Fibroblast of the conjunctiva (primary cell): ENCODE measurements at places on chromosomes 3 and 15.

- DNase-seq, result no peak
These were observed 26.3 kb upstream of the LRRN1 start for GRCh38 chr3:3772920-3773319.

GRCh38 chr15:90624278-90624981 lies 92.7 kb upstream of the BLM start:
- no peak for DNase-seq

GRCh38 chr3:10145685-10146084 lies 4.1 kb downstream of the VHL start:
- DNase-seq, result no peak

- DNase-seq, result no peak
These were observed 551.6 kb downstream of the ZIC1 start for GRCh38 chr3:147960786-147961185.

- no peak for DNase-seq
These were observed 3.7 kb downstream of the MKRN2OS start for GRCh38 chr3:12541625-12542024.

DNA sequence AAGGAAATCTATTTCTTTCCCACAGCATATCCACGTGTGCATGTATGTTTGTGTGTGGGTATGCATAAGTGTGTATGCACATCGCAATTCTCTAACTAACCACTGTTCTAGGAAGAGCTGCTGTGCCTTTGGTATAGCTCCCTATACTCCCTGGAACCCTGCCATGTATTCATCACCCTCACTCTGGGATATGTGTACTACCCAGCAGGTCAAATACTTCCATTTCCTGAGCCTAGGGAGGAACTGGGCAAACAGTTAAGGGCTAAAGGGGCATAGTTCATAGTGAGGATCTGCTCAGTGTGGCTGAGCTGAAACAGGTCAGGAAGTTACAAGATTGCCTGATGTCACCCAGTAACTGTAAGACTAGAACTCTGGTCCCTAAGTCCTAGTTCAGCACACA lies 260.4 kb downstream of the RPLP1 start:
- no peak for DNase-seq

GRCh38 chr15:62534996-62535395 lies 369.9 kb upstream of the C2CD4B start:
- no peak for DNase-seq

DNA sequence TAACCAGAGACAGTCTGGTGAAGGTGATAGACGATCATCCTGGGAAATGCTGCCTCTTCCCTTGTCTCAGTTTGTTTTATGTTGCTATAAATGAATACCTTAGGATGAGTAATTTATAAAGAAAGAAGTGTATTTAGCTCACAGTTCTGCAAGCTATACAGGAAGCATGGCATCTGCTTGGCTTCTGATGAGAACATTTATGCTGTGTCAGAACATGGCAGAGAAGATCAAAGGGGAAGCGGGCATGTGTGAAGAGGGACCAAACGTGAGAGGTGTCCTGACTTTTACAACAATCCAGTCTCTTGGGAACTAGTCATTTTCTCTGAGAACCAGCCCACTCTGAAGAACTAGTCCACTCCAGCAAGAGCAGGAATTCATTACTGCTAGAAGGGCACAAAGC lies 9.6 kb downstream of the CMC1 start:
- no peak for DNase-seq

DNA sequence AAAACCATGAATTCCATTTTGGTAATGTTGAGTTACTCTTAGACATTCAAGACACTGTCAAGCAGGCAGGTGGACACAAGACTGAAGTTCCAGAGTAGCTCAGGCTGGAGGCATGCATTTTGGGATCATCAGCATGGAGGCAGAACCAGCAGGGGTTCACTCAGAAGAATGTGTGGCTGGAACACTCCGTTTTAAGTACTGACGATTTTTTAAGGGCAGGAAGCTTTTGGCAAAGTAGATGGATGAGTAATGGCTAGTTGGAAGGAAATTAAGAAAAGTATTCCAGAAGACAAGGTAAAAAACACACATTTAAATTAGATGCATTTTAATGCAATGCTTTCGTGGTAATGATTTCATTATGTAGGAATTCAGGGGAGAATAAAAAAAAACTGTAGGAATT lies 420.4 kb downstream of the ROBO2 start:
- peak; percentile 13 for DNase-seq

GRCh38 chr3:70261283-70261682 lies 51.2 kb downstream of the MDFIC2 start:
- DNase-seq, result no peak

- DNase-seq, result no peak
These were observed 122.3 kb downstream of the RSL24D1 start for GRCh38 chr15:55074431-55074830.

GRCh38 chr3:85376131-85376530 lies 417.3 kb downstream of the CADM2 start:
- no peak for DNase-seq

DNA sequence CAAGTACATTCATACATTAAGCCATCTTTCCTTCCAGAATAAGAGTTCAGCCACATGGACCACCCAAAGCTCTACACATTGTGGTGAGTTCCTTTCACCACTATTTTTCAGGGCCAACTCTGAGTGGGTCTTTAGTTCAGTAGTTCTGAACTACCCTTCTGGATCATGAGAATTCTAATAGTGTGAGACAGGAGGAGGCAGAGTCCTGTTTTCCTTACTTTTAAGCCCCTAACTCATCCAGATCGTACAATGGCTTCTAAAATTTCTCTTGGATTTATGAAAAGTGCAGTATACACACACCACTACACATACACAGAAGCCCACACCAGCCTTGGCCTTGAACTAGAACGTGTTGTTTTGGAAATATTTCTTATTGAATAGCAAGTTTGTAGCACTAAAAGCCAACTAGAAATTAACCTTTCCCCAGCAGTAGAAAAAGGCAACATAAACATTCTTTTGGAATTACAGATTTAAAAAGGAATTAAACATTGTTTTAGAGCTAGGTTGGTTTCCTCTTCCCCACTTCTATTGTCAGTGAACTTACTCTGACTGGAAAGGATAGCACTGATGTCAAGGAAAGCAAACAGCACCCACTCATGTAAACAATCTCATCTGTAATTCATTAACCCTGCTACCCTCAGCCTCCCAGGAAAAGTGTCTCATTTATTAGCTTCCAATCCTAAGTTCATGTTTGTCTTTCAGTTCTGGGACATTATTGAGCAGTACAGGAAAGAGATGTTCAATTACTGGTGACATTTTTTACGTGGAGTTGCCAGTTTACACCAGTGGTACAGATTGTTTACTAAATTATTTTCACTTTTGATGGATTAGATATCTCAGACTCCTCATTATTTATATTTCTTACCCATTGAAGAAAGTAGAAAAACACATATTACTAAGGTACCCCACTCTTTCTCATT lies 95.7 kb upstream of the AGTR1 start:
- DNase-seq, result no peak

- DNase-seq, result no peak
These were observed 230.5 kb upstream of the PROK2 start for GRCh38 chr3:72015463-72015862.

GRCh38 chr15:101275018-101275417 lies 2.3 kb downstream of the SELENOS start:
- no peak for DNase-seq

DNA sequence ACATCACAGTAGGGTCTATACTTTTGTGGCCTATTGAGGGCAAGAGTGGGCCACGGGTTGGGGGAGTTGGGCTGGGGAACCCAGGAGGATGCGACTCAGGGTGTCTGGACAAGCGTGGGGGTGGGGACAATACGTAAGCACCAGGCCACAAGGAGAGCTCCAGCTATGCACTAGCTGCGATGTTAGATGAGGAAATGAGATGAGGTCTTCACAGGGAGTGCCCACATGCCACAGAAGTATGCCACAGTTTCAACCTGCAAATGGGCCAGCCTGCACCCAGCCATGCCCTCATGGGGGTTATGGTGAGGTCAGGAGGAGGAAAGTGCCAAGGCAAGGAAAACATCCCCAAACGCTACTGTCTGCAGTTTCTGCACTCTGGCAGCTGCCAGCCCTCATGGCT lies 30.5 kb downstream of the CACNA2D2 start:
- DNase-seq, result no peak

- no peak for DNase-seq
These were observed 136.4 kb upstream of the IL12A start for GRCh38 chr3:159852266-159852665.

DNA sequence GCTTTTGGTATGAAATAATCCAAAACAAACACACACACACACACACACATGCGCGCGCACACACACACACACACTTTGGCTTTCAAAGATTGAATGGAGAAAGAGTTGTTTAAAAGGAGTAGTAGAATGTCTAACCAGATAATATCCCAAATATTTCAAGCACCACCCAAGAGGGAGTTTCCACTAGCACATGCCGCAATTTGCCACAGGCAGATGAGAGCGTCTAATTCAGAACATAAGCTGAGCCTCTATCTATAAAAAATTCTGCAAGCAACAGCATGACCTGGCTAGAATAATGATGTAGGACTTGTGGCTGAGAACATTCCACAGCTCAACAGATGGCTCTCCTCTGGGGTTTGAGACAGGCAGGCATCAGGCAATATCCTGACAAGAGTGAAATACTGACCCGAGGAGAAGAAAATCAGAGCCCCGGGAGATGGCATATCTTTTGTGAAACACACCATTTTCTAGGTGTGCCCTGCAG lies 302.5 kb upstream of the GADL1 start:
- peak; percentile 65 for DNase-seq

- DNase-seq, result no peak
These were observed 6.4 kb upstream of the STRA6 start for GRCh38 chr15:74208901-74209559.

GRCh38 chr3:45020534-45020933 lies 5.6 kb upstream of the CLEC3B start:
- DNase-seq, result no peak

DNA sequence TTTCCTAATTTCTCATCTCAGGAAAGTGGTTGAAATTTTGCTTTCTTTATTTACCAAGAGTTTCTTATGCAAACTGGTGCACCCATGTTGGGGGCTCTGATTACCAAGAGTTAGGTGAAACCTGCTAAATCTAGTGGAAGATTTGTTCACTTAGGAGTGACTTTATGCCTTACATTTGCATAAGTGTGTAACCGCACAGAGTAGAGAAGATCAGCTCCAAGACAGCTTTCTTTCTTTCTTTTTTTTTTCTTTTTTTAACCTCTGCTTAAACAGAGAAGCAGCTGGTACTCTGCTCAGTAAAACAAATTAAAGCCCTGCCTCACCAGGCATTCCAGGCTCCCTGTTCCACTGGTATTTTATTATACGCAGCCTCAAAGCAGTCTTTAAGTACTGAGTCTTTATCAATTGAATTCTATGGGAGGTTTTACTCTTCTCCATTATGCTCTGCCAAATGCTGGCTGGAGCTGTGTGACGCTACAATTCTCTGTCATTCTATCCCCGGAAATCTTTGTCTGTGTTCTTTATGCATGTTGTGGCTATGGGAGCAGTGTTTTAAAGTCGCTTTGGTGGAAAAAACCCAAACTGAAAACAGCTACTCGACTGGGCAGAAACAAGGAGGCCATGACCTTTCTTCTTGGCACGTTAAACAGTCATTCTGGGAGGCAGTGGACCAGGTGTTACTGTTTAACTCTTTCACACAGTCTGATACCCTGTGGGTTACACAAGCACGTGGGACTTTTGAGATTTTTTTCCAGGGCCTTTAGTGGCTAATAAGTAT lies 55.2 kb upstream of the GBE1 start:
- DNase-seq, result peak; percentile 53

DNA sequence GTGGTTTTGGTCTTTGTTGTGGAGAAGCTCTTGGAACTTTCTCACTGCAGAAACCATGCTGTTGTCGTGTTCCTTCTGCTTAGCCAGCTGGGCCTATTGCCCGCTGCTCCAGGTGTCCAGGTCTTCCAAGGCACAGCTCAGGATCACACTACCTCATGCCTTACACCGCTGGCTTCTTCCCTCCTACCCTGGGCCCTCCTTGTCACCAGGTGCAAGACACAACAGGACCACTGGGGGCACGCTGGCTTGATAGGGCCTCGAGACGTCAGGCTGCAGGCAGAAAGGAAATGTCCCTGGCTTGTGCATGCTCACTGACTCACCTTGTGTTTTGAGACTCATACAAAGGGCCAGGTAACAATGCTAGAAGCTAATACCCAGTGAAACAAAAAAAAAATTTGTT lies 32.3 kb downstream of the PAQR9 start:
- no peak for DNase-seq

DNA sequence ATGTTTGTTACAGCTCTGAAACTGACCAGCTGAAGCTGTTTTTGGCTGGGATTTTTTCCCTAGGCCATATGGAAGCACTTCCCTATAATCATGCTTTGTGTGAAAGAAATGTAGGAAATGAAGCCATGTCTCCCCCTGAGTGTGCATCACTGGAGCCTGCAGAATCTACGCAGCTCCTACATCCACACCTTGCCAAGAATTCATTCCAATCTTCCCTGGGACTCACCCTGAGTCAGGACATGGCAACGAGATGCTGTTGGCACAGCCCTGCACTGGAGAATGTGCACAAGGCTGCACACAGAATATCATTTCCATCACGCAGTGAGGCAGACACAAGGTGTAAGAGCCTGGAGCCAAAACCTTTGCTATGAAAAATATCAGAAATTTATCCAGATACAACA lies 189.5 kb downstream of the ADAMTSL3 start:
- DNase-seq, result peak; percentile 68

DNA sequence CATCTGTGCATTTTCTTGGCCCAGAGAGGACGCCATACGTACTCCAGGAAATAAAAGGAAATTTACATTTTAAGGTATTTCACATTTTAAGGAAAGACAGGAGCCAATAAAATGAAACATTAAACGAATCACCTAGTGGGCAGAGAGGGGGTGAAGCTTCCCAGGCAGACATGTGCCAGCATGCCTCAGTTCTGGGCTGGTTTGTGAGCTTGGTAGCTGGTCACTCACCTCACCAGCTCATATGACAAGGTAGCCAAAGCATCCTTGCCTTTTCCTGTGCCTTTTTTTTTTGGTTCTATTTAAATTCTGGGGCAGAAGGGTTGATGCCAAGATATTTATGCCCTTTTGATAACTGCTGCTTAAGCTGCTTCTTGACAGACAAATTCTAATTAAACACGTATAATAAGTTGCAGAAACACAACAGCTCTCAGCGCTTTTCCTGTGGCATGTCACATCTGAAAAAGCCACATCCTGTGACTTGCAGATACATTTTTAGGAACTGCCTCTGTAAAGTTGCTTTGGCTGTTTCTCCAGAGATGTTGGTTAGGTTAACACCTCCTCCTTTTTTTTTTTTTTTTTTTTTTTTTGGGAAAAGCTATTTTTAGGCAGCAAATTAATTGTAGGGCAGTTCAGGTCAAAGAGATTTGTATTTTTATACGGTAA lies 218.6 kb downstream of the PDCD6IP start:
- DNase-seq, result no peak

DNA sequence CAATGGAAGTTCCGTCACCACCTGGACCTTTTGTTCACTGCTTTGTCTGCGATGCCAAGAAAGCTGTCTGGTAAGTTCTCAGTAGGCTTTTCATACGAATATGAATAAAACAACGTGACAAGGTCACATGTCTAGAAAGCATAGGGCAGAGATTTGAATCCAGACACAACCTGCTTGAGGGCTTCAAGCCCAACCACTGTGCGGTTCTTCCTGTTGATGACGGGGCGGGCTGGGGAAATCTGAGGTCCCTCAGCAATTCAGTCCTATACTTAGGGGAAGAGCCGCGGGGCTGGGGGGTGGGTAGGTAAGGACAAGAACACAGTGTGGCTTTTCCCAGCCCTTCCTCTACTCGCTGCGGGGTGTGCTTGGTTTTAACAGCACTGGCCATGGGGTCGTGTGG lies 32.4 kb upstream of the SMAD3 start:
- no peak for DNase-seq

GRCh38 chr15:95097361-95097760 lies 866.0 kb downstream of the MCTP2 start:
- no peak for DNase-seq
